Left forelimb (tissue), 1 donor: ENCODE measurements at places on chromosomes 5 and 9.

DNA sequence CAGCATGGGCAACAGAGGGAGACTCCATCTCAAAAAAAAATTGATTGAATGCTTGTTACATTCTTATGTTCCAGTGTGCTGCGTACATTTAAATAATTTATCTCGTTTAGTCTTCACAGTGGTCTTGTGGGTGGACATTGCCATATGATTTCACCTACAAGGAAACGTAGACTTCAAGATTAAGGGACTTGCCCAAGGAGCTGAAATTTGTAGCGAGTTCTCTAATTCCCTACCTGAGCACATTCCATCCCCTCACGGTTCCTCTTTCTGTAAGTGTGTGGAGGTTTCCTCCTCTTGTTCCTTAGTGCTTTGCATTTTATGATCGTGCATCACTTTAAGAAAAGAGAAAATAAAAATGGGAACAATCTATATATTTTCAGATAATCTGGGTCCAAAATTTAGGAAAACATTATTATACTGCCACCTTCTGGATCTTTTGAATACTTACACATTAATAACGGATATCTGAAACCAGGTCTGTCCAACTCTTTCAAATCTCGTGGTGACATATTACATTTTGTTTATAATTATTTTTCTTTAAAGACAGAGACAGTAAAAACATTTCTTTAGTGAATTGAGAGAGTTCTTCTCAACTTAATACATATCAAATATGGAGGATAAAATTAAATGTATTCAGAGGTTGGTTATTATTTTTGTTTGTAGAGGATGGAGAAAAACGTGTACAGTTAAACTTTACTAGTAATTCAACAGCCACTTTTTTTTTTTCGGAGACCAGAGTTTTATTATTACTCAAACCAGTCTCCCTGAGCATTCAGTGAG, 29.9 kb upstream of the C7 start:
- no peak for DNase-seq

DNA sequence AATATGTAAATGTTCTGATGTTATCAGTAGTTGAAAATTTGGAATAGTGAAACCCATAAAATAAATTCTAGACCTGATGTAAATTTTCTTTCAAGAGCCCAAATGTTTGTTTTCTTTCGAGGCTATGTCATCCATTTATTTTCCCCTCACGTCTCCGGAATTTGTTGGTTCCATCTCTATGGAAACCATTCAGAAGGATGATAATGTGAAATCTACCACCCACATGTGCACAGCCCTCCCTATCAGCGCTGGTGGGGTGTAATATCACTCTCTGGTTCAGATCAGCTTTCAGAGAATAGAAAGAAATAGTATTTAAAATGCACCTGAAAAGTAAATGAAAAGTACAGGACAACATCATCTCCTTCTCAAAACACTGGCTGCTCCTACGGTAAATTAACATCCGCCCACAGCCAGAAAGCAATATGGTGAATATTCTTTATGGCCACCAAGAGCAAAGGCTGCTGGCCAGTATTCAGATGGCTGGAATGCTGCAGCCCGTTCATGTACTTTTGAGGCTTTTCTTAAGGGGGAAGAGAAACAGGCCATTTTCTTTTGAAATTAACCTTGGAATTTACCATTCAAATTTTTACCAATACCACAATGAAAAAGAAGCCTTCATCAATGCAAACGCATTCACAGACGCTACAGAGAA, 28.5 kb downstream of the GLDC start:
- no peak for DNase-seq

GRCh38 chr5:92836855-92837755, 743.9 kb downstream of the NR2F1-AS1 start:
- no peak for DNase-seq

GRCh38 chr5:15796557-15796956, 296.6 kb downstream of the FBXL7 start:
- DNase-seq = no peak

- DNase-seq = no peak
Observed at GRCh38 chr9:78939311-78940065, 632.3 kb upstream of the TLE4 start.
